ENCODE measurements at places on chromosomes 5 and 9.

DNA sequence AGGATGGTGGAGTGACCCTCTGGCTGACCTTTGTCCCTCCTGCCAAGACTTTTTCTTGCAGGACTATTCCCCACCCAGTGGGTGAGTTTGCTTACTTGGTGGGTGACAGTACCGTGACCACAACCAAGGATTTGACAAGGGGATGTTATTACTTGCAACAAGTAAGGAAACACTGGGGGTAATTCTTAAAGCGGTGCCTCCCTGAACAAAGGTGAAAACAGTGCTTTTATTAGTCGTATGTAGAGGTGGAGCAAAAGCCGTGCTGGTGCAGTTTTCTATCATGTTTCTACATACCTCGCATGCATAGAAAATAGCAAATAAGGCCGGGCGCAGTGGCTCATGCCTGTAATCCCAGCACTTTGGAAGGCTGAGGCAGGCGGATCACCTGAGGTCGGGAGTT is 41.0 kb upstream of the KDM4C start:
- no peaks in the 10 kb centered on the region for H3K27me3 ChIP-seq
- H3K36me3 ChIP-seq, result no peaks in the 10 kb centered on the region
- no peak for DNase-seq
- H3K4me1 ChIP-seq, result no peaks in the 10 kb centered on the region
- no peak overlapping the region for H3K27ac ChIP-seq

- peaks cover 5% of the 10 kb centered on the region for H3K4me1 ChIP-seq
- H3K27me3 ChIP-seq, result no peaks in the 10 kb centered on the region
- DNase-seq, result no peak
- H3K4me3 ChIP-seq, result no peak overlapping the region
- no peak overlapping the region for H3K27ac ChIP-seq
- H3K36me3 ChIP-seq, result no peaks in the 10 kb centered on the region
Observed at GRCh38 chr9:13481274-13481673, 201.8 kb upstream of the MPDZ start.

- no peaks in the 10 kb centered on the region for H3K4me1 ChIP-seq
- H3K27me3 ChIP-seq, result peaks cover 21% of the 10 kb centered on the region
- no peak for DNase-seq
Observed at GRCh38 chr5:148836272-148837250, 10.2 kb downstream of the ADRB2 start.

- peaks cover 5% of the 10 kb centered on the region for H3K36me3 ChIP-seq
Observed at GRCh38 chr5:168313596-168314204, 22.3 kb downstream of the WWC1 start.

GRCh38 chr5:132751444-132751843 is 4.2 kb downstream of the CCNI2 start:
- no peak overlapping the region for H3K27ac ChIP-seq
- no peak for DNase-seq
- H3K27me3 ChIP-seq, result peaks cover 37% of the 10 kb centered on the region
- peaks cover 2% of the 10 kb centered on the region for H3K36me3 ChIP-seq
- H3K4me1 ChIP-seq, result no peaks in the 10 kb centered on the region

GRCh38 chr5:77620405-77620804 is 18.1 kb downstream of the OTP start:
- H3K4me3 ChIP-seq, result no peak overlapping the region
- no peak overlapping the region for H3K27ac ChIP-seq
- DNase-seq, result no peak
- no peaks in the 10 kb centered on the region for H3K36me3 ChIP-seq
- H3K4me1 ChIP-seq, result peaks cover 5% of the 10 kb centered on the region

DNA sequence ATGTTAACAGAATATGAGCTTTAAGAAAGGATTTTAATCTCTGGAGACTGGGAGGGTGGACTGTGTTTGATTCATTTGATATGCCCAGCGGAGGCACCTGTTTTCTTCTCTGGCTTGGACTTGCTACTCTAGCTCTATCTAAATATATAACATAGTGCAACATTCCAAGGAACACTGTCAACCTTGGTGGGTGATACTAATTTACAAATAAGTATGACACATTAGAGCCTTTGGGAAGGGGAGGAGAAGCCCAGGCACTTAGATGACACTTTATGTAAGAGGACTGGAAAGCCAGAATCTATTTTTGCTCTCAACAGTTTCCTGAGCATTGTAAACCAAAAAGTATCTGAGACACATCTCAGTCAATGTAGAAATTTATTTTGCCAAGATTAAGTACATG is 83.4 kb upstream of the SHISAL2B start:
- H3K27me3 ChIP-seq, result no peaks in the 10 kb centered on the region
- no peaks in the 10 kb centered on the region for H3K36me3 ChIP-seq
- H3K4me1 ChIP-seq, result peaks cover 10% of the 10 kb centered on the region
